NCI-H1930 (cell line): ENCODE measurements at places on chromosomes 7 and 10.

- no peak for DNase-seq
Measured at GRCh38 chr10:92826061-92826460, 22.3 kb upstream of the EXOC6 start.

DNA sequence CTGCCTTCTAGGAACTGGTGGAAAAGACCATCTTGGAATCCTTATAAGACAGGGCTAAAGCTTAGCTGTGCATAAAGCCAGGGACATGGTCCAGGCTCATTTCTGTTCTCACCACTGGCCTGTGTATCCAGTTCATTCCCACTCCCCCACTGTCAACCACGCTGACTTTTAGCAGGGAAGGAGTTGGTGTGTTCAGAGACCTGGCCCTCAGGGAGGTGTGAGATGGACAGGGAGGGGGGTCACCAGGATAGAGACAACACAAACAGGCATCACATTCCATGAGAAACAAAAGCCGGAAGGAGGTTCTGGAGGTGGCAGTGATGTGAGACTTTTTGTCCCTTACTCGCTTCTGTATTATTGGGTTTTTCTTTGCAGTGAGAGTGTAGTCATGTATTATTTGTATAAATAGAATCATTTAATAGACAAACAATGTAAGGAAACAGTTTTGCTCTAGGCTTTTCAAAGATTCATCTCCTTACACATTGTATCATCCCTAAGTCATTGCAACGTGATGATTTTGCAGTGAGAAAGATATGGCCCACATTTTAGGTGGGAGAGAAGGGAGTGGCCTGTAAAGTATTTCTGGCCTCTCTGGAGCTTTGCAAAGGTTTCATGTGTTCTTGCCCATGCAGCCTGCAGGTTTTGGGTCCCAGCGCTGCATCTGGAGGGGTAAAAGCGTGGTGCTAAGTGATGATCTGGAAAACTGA is 52.0 kb downstream of the EEPD1 start:
- DNase-seq = no peak

- no peak for DNase-seq
Measured at GRCh38 chr10:19920075-19920726, 104.0 kb downstream of the PLXDC2 start.

GRCh38 chr10:77034240-77034639 is 603.4 kb downstream of the KCNMA1 start:
- no peak for DNase-seq

GRCh38 chr10:113131613-113132261 is 181.7 kb downstream of the TCF7L2 start:
- DNase-seq = no peak

- no peak for DNase-seq
Measured at GRCh38 chr10:101464082-101464481, 110.1 kb downstream of the BTRC start.

- DNase-seq = no peak
Measured at GRCh38 chr10:15253951-15254807, 85.7 kb upstream of the NMT2 start.

- DNase-seq = no peak
Measured at GRCh38 chr10:98470850-98471249, 24.1 kb upstream of the HPS1 start.

DNA sequence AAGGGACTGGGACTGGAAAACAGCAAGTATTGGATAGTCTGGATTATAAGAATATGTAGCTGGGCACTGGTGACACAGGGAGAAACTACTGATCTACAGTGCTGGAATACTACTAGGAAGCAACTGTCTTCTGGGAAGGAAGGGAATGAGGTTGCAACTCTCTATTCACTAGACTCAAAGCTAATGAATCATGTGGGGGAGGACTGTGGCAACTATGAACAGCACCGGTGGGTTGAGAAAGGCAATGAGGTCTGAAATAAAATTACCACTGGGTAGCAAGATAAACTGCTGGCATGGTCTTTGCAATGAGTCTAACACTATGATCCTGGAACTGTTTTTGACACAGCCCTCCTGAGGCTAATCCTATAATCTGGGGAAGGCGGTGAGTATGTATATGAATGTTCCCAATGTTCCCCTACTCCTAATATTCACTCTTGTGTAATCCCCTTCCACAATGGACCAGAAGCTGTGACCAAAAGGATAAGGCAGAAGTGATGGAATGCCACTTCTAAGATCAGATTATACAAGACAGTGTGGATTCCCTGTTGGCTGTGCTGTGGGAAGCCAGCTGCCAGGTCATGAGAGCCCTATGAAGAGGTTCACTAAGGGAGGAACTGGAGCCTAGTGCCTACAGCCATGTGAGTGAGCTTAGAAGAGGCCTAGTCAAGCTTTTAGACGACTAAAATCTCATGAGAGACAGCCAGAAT is 101.3 kb upstream of the DNAJB12 start:
- no peak for DNase-seq

DNA sequence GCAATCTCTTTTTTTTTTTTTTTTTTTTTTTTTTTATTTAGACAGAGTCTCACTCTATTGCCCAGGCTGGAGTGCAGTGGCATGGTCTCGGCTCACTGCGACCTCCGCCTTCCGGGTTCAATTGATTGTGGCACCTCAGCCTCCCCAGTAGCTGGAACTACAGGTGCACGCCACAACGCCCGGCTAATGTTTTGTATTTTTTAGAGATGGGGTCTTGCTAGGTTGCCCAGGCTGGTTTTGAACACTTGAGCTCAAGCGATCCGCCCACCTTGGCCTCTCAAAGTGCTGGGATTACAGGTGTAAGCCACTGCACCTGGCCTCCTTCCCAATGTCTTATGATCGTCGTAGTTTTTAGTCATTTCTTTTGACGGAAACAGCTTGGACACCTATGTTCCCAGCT is 6.6 kb upstream of the ZNF853 start:
- DNase-seq = no peak

DNA sequence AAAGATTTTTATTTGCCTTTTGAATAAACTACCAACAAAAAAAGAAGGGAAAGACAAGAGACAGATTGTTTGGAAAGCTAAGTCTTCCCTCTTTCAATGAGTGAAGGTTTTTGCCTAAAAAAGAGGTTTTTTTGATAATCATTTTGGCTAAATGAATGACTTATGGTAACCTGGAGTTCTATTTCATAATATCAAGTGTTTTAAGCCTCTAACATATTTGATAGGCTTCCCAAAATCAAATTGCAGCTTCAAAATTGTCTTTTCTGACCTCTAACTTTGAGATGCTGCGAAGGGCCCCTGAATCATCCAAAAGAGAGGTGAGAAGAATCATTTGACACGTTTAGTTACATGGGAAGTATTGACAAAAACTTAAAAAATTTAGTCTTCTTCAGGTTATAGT is 53.0 kb upstream of the NAMPT start:
- DNase-seq = no peak

GRCh38 chr10:58821752-58822056 is 309.0 kb downstream of the BICC1 start:
- DNase-seq = no peak

- DNase-seq = no peak
Measured at GRCh38 chr7:89887489-89887888, 266.8 kb upstream of the STEAP1 start.

GRCh38 chr7:152086513-152086912 is 61.0 kb downstream of the GALNT11 start:
- DNase-seq = no peak

DNA sequence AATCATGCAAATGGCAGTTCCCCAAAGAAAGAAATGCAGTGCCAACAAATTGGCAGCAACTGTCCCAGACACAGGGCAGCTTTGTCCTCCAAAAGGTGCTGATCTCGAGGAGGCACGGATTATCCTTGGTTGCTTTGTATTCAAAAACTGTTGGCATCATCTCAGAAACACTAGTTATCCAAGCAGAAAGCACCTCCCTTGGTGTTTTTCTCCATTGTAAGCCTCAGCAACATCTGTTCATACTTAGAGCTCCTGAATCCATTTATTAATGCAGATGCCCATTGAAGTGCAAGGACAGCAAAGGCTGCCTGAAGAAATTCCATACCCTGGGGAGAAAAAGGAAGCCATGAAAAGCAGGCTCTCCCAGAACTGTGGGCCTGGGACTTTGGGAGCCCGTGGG is 1.1 kb upstream of the NPS start:
- no peak for DNase-seq

DNA sequence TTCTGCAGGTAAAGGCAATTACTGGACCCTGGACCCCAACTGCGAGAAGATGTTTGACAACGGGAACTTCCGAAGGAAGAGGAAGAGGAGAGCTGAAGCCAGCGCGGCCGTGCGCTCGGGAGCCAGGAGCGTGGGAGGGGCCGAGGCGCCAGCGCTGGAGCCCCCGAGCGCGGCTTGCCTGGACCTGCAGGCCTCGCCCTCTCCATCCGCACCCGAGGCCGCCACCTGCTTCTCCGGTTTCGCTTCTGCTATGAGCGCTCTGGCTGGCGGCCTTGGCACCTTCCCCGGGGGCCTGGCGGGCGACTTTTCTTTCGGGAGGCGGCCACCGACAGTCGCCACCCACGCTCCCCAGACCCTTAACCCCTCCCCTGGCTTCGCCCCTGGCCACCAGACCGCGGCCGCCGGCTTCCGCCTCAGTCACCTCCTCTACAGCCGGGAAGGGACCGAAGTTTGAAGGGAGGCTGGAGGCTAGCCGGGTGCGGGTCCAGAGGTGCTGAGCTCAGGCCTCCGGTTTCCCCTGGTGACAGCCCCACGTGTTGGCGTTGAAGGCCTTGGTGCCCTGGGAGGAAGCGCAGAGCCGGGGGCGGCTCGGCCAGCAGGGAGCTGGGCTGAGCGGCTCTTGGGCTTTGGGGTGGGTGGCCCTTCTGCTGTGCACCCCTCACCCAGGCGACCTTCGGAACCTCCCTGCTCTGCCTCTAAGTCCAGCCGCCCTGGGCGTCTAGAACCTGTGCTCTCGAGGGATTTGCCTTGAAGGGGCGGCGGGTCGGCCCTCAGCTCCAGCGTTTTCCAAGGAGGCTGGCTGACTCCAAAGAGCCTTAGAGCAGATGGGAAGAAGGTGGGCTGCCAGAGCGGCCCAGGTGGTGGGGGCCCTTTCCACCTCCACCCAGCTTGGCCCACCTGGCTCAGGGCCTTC is 1.8 kb downstream of the FOXI2 start:
- no peak for DNase-seq

- no peak for DNase-seq
Measured at GRCh38 chr10:123909426-123909825, 17.8 kb upstream of the CPXM2 start.

DNA sequence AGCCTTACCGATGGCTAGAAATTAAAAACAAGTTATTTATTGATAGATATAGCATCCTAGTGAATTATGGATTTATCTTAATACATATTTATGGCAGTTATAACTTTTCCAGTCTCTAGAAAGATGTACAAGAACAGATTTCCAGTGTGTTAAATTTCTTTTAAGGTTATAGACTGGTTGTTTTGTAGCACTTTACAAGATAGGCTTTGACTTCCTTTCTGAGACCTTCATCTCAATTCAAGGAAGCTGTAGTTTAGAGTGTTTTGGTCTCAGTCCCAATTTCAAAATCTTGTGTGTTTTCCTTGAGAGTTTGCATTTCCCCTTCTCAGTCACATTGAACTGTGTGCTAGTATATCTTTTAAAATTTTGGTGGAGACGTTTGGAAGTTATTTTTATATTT is 30.1 kb downstream of the PLEKHA1 start:
- no peak for DNase-seq

- no peak for DNase-seq
Measured at GRCh38 chr7:92680442-92680841, 90.3 kb upstream of the FAM133B start.

DNA sequence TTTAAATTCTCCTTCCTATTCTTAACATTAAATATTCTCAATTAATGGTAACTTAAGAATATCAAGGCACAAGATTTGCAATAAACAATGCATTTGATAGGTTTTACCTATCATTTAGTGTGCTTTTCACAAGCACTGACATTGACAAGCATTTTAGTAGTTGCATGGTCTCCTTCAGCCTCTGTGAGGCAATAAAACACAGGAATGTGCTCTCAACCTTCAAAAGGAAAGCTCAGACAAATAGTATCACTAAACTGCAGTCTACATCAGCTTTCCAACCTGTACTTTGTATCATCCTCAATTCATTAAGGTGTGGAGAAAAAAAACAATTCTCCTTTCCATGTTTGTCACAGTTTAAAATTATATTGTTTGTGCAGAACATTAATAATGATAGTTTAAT is 51.1 kb upstream of the TSPAN13 start:
- no peak for DNase-seq

DNA sequence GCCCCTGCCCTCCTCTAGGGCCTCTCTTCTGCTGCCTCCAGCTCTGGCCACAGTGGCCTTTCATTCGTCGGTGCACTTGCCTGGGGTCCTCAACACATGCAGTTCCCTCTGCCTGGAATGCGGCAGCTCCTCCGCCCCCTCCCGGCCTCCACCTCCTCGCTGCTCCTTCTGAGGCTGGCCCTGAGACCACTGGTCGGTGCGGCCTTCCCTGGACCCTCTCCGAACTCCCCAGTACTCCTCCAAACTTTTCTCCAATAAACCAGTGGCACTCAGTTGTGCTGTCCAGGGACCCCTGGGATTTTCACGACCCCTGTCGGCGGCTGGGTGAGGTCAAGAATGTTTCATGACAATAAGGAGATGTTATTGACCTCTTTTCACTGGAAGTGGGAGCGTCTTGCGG is 53.5 kb downstream of the BMS1 start:
- no peak for DNase-seq

GRCh38 chr7:111223802-111224253 is 132.9 kb downstream of the LRRN3 start:
- DNase-seq = no peak

DNA sequence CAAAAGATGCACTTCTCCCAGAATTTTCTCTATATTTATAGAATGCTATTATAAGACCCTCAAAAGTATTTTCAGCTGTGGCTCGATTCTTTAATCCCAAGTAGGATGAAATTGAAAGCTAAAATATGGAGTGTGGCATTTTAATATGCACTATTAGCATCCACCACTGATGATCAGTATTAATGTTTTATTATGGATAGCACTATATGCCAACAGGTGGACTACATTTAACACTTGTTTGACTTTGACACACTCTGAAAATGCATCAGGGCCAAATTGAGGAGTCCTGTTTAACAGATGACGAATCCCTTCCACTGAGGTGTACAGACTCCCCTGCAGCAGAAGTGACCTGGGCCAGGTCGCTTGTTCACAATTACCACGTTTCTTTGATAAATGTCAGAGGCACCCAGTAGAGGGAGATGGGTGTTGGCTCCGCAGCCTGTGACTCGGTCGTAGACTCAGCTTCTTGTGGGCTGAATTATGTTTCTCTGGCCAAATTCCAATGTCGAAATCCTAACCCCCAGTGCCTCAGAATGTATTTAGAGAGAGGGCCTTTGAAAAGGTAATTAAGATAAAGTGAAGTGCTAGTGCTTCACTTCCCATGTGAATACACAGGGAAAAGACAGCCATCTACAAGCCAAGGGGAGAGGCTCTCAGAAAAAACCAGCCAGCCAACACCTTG is 48.1 kb downstream of the WIPF3 start:
- no peak for DNase-seq

DNA sequence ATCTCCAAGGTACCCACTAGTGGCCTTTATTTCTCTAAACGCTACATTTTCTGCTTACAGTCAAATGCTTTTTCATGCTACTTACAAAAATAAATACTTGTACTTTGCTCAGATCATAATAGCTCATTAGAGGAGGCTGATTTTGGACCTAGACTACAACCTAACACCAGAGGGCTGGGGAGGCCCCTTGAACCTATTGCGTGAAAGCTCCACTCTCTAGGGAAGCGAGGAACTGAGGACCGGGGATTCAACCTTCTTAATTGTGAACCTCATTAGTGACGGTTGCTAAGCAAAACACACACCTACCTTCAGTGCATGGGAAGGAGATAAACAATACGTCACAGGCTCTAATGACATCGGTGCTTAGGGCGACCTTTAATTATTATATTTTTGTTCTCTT is 92.1 kb downstream of the EBF3 start:
- peak; percentile 54 for DNase-seq

GRCh38 chr10:121594076-121594475 is 4.2 kb downstream of the FGFR2 start:
- no peak for DNase-seq
